ENCODE measurements at places on chromosomes 5 and 9.

DNA sequence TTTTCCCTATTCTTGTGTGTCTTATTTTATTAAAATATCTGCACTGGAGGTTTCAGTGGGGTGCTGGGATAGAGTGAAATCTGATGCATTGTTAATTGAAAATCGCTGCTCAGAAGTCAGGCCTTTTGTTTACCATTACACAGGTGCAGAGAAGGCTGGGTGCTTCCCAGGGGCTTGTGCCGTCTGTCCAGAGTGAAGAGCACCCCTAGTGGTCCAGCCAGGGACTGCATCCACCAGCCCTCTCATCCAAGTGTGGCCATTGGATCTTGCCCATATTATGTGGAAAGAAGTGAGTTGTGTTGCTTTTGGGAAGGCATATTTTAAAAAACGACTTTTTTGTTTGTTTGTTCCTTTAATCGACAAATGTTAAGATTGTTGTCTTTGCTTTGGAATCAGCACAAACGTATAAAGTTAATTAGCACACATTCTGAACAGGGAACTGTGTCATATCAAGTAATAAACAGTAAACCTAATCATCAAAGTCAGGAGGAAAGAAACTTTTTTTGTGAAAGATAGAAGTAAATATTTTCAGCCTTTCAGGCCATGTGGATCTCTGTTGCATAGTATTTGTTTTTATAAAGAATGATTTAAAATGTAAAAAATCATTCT, 315.6 kb downstream of the MTRR start:
- DNase-seq = no peak

- no peak for DNase-seq
Observed at GRCh38 chr9:75156858-75157257, 68.5 kb downstream of the OSTF1 start.

- DNase-seq = no peak
Observed at GRCh38 chr9:134630393-134630790, 11.2 kb upstream of the COL5A1 start.

DNA sequence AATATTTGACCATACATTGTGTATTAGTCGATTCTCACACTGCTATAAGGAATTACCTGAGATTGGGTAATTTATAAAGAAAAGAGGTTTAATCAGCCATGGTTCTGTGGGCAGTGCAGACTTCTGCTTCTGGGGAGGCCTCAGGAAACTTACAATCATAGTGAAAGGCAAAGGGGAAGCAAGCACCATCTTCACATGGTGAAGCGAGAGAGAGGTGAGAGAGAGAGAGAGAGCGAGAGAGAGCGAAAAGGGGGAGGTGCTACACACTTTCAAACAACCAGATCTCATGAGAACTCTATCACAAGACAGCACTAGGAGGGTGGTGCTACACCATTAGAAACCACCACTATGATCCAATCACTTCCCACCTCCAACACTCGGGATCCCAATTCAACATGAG, 4.1 kb upstream of the GRAMD2B start:
- no peak for DNase-seq

DNA sequence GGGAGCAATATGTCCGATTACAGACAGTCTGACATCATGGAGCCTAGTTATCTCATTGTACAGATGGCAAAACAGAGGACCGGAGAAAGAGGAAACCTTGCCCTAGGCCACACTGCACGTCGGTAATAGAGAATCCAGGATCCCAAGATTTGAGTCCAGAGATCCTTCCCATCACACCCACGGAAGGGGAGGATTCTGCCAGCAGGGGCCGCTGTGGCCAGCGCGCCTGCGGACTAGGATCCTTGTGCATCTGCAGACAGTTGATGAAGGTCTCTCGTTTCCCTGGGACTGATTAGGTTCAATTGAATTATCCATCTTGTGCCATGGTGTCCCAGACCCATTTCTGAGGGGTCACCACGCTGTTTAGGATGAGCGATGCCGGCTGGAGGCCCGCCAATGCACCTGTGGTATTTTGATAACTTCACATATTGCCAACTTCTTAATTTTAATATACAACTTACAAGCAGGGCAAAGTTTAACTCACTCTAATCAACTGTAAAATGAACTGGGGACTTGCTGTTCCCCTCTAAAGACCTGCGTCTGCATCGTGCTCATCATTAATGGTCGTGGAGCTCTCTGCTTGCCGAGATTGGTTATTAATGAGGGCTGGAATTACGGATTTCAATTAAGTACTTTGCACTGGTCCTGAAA, 592.7 kb upstream of the BRINP1 start:
- no peak for DNase-seq

DNA sequence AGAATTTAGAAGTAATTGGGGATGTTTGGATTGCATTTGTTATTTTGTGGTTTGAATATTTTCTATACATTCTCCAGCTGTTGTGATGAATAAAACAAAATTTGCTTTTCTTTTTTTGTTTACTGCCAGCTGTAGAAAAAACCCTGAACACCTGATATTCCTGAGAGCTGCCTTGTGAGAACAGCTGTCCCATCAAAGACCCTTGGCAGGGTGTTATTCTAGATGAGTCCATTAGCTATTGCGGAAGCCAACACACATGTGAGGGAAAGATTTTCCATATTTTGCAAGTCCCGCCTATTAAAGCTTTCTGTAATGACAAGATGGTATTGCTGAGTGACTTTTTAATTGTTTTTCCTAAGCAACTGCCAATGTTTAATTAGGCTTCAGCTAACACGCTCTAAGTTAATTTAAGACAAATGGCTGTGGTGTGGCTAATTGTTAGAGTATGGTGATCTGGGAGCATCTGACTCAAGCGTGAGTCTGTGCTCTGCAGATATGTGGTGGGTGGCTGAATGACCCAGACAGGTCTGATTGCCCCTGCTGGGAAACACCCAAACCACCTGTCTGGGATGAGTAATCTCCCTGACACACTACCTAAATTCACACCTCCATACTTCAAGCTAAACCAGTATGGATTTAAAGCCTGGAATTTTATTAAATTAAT, 86.5 kb upstream of the PRLR start:
- no peak for DNase-seq

- DNase-seq = no peak
Observed at GRCh38 chr5:146947181-146947941, 68.8 kb upstream of the PPP2R2B start.

- no peak for DNase-seq
Observed at GRCh38 chr5:72109625-72110024, 2.4 kb downstream of the MAP1B start.
